ENCODE measurements at places on chromosomes 12 and 14. TPM values are rescaled to one million over a fixed set of nuclear protein-coding genes. Genes with fewer than 3 reads are reported as not detected.

The P2RX2 gene
- total RNA-seq, result not detected

The ATG14 gene
- total RNA-seq, result 10.5 TPM

The CLEC2A gene
- not detected for total RNA-seq

GRCh38 chr14:61599942-61600341 is 95.4 kb upstream of the HIF1A start:
- DNase-seq, result no peak

GRCh38 chr12:6361834-6362233 is 13.5 kb downstream of the SCNN1A start:
- no peak for DNase-seq

DNA sequence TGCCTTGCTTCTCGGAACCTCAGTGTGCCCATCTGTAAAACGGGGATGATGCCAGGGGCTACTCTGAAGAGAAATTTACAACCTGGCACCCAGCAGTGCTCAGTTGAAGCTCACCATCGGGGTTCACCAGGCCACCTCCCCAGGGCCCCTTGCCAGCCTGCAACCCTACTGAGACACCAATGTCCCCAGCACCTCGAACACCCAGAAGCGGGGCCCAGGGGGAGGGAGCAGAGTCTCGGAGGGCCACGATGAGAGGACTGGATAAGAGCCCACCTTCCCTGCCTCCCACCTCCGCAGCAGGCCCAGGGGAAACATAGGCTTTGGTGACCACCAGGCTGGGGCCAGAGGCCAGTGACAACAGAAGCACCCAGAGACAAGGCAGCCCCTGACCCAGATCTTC is 22.4 kb downstream of the NCOR2 start:
- DNase-seq, result no peak

DNA sequence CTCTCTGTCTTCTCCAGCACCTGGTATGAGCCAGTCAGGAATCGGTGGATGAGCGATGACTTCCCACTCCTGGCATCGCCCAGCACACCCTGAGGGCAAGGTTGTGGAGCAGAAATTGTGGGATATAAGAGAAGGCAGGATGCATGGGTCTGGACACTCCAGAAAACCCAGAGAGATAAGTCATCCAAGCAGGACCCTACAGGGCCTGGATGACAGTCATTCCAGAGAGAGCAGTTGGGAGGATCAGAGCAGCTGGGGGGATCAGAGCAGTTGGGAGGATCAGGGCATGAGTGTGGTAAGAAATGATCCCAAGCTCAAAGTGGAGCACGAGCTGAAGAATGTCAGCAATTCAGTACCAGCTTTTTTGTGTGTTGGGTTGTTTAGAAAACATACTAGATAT is 4.0 kb downstream of the AGAP2 start:
- no peak for DNase-seq

DNA sequence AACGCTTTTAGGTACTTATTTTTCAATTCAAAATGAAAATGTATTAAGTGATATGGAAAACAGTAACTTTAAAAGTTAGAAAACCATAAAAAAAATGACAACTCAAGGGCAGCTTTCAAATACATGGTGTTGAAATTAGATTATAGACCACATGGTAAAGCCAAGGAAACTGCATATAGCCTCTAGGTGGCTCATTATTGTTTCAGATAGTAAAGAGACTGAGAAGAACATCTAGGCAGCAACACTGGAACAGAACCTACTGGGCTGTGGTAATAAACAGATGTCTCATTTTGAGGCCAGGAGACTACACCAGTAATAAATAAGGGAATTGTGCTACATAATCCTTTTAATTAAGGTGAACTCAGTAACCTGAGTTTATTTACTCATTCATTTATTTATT is 13.0 kb downstream of the FBXO33 start:
- no peak for DNase-seq
